CD8-positive, alpha-beta memory T cell (primary cell): ENCODE measurements at places on chromosomes 3 and 15.

DNA sequence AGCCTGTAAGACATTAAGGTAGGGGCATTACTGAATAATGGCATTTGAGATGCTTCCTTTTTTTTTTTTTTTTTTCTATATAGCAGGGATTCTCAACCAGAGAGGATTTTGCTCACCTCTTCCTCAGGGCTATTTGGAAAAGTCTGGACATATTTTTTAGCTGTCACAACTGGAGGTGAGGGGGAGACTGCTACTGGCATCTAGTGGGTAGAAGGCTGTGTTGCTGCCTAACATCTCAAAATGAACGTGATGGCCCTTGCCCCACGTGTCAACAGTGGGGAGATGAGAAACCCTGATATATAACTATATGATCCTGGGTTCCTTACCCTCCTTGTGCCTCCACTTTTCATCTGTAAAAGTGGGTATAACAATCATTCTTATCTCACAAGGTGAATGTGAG, 71.9 kb downstream of the CADPS start:
- DNase-seq: no peak

- DNase-seq: no peak
Measured at GRCh38 chr15:94700211-94700610, 468.9 kb downstream of the MCTP2 start.

DNA sequence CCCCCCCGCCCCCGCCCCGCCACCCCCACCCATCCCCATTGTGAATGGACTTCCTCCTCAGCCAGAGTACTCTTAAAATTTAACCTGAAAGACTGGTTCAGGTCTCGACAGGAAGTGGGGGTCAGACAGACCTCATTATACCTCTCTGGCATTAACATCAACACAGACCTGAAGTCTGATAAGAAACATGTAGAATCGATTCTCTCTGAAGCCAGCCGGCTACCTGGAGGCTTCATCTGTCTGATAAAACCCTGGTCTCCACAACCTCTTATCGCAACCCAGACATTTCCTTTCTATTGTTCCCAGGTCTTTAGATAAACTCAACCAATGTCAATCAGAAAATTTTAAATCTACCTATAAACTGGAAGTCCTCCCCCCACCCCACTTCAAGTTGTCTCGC, 42.6 kb downstream of the SLCO2A1 start:
- DNase-seq: no peak

DNA sequence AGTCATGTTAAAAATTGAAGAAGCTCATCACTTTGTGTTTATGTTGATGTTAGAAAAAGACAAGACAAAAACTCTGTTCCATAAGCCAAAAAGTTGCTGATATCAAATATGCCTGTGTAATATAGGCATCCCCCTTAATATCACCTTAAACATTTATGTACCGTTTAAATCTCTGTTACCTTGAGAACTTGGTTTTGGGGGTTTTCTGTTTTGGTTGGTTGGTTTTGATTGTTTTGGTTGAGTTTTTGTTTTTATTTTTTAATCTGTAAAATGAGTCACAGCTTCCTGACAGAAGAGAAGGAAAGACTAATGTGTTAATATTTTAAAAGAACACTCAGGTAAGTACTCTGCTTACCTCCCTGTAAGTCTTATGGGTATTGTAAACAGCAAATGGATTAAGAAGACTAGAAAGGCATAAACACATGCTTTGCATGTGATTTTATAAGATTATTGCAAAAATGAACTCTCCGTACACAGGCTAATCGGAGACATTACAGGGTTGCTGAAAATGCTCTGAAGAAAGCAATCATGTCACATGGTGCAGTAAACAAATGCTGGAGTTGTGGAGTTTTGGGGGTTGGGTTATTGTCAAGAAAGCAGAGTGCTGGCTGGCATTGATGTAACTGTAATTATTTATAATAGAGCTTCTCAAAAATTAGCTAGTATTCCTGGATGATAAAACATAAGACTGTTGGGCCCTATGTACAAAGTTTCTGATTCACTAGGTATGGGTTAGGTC, 69.5 kb upstream of the MBNL1 start:
- DNase-seq: no peak

DNA sequence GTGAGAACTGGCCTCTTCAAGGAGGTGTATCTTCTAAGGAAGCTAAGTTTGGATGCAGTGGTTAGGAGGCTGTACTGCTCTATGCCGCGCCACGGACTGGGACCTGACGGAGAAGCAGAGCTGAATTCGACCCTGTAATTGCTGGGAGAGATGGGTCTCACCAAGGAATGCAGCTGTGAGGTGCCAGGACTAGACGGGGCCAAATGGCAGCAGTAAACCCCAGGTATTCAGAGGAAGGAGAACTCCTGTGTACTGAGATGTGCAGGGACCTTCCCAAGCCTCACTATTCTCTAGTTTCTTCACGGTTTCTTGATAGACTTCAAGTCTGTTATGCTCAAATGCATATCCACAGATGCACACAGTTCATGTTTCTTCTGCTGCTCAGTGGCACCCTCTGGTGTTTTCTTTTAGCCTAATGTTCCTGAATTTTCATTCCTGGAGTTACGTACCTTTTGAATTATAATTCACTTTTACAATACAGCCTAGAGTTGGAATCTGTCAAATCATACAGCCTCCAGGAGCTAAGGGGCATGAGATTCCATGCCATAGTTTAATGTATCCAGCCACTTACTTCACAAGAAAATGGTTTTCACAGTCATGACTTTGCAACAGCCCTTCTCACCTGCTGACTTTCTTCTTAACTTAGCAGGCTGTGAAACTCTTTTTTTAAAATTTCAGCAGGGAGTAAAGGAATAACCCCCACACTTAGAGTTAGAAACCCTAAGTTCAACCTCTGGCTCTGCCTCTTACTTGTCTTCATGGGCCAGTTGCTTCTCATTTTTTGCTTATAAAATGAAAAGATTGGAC, 61.8 kb downstream of the GLDN start:
- no peak for DNase-seq

DNA sequence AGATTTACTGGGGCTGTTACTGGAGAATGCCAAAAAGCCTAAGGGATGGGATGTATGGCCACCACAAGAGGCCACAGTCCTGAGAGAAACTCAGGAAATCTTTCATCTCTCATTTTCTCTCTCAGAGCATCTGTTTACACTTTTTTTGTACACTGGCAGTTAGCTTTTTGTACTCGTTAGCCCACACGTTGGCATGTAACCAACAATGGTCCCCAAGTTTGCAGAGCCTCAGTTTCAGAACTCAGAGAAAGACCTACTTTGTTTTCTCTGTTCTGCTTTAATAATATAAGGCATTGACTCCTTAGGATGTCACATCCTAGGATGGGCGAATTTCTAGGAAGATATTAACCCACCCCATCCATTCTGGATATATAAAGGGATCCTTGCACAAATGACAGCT, 183.5 kb downstream of the SUCNR1 start:
- no peak for DNase-seq

GRCh38 chr15:39887832-39888231, 32.2 kb downstream of the GPR176 start:
- DNase-seq: no peak

GRCh38 chr3:82012775-82013174, 251.3 kb upstream of the GBE1 start:
- no peak for DNase-seq

- DNase-seq: no peak
Measured at GRCh38 chr3:182671942-182672341, 121.4 kb upstream of the ATP11B start.

DNA sequence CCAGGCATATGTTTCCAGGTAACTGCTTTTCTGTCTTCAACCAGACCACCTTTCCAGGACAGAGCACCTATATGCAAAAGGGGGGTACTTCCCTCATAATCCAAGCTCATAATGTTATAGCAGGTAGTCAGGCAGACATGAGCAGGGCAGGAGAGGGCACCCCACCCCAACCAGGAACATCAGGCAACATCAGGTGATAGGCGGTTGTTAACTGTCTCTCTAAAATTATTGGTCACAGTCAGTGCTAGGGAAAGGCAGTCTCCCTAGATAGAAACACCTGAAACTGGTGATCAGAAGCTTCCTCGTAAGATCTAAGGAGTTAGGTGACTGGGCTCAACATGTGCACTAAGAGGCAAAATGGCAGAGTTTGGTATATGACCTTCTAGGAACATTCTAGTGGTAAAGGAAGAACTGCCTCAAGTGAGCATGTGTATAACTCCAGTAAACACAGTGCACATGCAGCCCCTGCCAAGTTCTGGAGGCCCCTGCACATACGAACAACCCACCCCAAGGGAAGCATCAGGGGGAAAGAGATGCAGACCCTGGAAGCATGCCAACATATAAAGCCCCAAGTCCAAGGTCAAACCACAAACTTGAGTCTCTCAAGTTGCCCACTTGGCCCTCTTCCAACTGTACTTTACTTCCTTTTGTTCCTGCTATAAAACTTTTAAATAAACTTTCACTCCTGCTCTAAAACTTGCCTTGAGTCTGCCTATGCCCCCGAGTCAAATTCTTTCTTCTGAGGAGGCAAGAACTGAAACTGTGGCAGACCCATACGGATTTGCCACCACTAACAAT, 270.9 kb downstream of the ULK4 start:
- DNase-seq: no peak

DNA sequence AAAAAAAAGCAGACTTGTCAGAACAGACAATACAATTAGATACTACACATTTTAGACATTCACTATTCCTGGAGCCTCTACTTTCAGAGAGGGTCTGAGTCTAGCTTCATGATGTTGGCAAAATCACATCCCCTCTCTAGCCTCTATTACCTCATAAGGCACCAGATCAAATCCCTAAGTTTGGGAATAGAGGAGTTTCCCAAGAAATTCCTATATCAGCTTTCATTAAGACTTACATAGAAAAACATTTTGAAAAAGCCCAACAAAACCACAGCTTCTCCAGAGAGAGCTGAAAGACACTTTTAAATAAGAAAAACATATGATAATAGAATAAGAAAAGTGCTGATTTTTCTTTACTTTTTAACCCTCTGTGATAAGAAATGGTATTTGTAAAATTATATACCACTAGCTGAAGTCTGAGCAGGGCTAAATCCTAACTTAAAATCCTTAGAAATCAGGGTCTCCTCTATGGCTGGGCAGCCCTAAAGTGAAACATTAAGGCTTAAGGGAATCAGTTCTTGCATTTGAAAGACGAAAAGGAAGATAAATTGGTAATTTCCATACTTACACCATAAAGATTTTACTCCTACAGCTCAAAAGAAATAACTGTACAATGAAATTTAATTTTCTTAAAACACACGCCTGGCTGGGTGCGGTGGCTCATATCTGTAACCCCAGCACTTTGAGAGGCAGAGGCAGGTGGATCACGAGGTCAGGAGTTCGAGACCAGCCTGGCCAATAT, 4.3 kb downstream of the TBC1D2B start:
- no peak for DNase-seq

- DNase-seq: no peak
Measured at GRCh38 chr15:74422265-74422651, 11.5 kb downstream of the SEMA7A start.
